ENCODE measurements at places on chromosomes 2 and 18.
A peak's percentile ranks its signal among the peaks of the same experiment; 100 is the strongest.

GRCh38 chr2:46375566-46376125, 78.4 kb downstream of the EPAS1 start:
- no peak for DNase-seq

- DNase-seq: no peak
Observed at GRCh38 chr18:48035556-48035860, 105.0 kb upstream of the SMAD2 start.

DNA sequence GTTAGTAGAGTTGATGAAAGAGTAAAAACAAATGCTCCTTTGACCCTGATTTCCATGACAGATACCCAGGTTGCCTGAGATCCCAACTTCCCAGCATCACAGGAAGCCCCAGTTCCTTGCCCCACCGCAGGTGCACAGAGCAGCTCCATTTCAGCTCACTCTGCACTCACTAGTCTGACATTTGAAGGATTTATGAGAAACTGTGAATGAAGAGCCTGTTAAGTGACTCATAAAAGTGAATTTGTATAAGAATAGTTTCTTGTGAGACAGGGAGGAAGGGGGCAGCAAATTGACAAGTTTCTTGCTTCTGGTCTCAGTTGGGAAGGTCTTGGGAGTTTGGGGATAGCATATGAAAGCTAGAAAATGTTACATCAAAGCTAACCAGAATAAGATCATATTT, 248.7 kb upstream of the ATP5MC3 start:
- no peak for DNase-seq

DNA sequence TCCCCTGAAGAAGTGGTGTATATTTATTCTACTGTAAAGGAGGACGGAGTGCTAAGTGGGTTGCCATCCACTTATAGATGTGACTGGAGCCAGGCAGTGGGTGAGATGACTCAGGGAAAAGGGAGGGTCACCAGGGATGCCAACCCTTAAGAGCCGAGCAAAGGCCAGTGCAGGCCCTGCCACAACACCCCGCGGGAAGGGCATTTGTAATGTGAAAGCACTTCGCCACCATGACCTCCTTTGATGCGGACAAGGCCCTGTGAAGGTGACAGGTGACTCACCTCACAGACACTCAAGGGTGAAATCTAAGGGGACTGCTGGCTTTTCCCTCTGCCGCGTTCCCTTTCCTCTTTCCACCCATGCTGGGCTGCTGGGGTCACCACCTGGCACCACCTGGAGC, 50.2 kb upstream of the MRPL33 start:
- no peak for DNase-seq

DNA sequence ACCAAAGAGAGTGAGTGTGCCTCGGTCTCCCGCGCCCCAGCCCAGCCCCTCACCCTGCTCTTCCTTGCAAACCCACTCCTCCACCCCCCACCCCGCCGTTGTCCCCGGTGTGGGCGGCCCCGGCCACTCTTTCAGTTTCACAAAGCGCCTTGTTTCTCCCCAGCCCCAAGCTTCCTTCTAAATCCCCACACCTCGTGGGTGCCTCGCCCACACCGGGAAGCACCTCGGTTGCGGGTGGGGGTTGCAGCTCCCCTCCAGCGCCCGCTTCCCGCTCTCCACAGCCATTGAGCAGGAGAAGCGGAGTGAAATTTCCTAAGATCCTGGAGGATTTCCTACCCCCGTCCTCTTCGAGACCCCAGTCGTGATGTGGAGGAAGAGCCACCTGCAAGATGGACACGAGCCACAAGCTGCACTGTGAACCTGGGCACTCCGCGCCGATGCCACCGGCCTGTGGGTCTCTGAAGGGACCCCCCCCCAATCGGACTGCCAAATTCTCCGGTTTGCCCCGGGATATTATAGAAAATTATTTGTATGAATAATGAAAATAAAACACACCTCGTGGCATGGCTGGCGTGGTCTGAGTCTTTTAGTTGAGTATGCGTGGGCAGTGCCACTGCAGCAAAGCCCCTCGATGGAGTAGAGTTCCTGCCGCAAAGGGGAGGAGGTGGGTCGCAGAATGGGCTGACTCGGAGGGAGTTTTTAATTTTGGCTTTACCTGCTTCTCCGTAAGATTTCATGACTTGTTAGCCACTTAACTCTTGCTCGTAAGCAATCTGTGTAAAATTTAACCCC, 848 bp downstream of the TMSB10 start:
- no peak for DNase-seq

GRCh38 chr2:218077464-218078216, 8.6 kb downstream of the RUFY4 start:
- DNase-seq: no peak

GRCh38 chr2:224884188-224884587, 158.1 kb downstream of the DOCK10 start:
- peak; percentile 17 for DNase-seq

DNA sequence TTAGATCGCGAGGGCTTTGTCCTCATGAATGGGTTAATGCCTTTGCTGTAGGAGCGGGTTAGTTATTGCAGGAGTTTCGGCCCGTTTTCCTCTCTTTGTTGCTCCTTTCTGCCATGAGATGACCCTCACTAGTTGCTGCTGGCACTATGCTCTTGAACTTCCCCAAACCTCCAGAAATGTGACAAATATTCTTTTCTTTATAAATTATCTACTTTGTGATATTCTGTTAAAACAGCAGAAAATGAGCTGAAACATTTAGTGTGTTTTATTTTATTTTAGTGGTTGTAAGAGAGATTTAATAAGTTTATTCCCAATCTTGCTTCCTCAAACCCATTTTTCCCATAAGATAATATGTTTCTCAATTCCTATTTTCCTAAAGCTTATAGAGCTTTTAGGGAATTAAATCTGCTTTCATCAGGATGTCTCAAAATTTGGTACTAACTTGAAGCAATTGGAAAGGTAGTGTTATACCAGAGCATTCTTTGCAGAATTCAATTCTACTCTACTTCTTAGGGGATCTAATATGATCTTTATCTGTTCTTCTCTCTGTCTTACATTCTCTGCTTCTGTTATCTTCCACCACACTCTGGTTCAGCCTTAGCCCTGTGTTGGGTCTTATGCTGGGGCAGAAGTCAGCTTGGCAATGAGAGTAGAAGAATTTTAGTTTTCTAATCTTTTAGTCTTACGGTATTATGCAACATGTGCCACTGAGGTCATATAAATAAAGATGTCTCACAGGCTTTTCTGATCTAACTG, 23.1 kb downstream of the DDX1 start:
- no peak for DNase-seq

DNA sequence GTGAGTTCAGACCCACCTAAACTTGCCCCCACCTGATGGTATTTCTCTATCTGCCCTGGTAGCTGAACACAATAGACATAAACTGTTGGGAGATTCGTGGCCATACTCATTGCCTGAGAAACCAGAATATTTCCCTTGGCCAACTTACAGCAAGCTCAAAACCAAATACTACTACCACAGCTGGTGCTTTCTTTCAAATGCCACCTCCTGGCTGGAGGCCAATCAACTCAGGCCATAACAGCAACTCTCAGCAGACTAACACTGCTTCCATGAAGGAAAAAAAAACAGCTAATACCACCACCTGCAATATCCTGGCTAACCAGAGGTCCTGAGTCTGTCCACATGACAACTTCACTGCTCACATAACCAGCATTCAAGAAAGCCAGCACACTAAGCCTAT, 373.1 kb downstream of the CMPK2 start:
- DNase-seq: no peak

DNA sequence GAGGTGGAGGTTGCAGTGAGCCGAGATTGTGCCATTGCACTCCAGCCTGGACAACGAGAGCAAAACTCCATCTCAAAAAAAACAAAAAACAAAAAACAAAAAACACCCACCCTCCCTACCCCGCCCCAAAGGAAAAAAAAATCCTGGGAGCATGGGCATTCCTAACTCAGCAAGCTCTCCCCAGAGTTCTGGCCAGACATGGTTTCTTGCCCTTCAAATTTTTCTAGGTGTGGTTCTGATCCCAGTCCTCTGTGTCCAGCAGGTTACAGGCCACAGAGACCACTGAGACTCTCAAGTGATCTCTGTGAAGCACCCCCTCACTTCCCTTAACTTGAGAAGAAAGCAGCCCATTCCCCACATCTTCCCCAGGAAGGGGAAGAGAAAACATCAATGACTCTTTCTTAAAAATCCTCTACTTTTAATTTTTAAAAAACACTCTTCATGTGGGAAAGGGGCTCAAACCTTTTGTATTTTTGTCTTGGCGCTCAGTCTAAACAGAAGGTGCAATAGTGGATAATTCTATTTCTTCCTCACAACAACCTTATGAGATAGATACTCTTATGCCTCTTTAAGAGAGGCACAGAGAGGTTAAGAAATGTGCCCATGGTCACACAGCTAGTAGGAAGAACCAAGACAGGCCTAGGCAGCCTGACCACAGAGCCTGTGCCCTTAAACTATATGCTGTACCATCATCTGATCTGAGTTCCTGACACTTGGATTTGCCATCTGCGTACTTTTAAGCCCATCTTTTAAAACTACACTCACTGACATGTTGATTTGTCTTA, 6.9 kb upstream of the KCNE4 start:
- DNase-seq: no peak

DNA sequence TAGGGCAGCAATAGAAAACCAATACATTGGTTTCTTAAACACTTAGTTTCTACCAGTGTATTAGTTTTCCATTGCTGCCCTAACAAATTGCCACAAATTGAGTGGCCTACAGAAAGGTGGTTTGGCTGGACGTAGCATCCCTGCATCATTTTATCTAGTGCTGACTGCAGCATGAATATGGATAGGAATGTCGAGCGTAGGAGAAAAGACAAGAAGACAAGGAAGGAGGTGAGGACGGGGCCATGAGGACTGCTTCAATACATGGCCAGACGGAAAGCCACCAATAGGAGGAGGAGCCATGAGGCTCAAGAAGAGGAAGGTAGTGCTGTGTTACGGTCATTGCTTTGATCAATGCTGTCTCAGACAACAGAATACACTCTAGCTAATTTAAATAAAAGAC, 154.5 kb upstream of the NDUFV2 start:
- no peak for DNase-seq

GRCh38 chr18:67652288-67652687, 135.8 kb upstream of the DSEL start:
- DNase-seq: no peak

DNA sequence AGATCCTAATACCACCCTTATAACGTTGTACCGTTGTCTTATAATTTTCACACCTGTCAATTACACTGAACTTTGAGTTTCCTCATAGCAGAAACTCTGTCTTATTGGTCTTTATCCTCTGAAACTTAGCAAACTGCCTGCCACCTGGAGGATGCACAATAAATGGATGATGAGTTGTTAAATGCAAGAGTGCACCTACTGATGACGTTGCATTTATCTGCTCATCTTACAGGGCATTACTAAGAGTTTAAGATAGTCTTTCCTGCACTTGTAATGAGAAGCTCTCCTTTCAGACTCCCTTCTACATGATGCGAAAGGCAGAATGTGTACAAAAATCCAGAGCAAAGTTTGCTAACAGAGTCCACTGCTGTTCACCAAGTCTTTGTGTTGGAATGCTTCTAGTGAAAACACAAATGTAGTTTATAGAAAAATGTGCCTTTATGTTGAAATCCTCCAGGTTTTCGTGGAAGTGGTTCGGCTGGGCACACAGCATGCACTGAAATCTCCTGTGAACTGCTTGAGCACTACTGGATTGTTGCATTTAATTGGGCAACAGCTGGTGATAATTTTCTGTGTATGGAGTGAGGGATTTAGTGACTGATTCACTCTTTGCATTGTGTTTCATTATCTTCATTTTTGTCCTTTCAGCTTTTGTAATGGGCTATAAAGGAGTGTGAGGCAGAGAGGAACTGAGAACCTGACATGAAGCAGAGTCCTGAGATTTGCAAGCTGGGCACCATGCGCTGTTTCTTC, 665.8 kb upstream of the ID2 start:
- no peak for DNase-seq

GRCh38 chr2:234457421-234457820, 39.5 kb downstream of the ARL4C start:
- DNase-seq: no peak

GRCh38 chr2:55038428-55038827, 11.8 kb downstream of the RTN4 start:
- DNase-seq: peak; percentile 42

- DNase-seq: no peak
Observed at GRCh38 chr2:72148003-72148836, 558 bp upstream of the CYP26B1 start.

DNA sequence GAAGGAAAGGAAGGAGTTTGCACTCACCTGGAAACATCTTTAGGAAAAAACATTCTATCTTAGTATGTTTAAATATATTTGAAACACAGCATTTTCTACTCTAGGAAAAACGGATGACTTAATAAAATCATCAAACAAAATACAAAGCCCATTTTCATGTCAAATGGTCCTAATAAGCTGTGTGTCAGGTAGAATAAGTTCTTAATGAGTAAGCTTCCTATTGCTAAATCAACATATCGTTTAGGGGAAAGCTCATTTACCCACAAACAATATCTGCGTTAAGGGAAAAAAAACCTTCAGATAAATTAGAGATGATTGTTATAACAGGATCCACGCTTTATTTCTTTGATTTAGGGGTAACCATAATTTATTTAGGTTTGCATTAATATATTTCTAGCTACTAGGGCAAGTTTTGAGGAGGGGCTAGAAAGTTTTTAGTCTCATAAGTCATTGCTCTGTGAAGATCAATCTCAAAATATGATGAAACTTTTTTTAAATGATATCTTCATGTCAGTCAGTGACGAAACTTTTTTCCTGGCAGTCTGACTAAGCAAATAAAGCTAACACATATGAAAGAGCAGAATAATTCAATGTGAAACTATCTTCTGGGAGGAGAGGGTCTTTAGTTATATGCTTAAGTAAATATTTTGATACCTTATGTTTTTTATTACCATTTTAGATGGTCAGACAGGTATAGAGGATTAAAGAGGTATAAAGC, 147.1 kb downstream of the WDSUB1 start:
- no peak for DNase-seq

DNA sequence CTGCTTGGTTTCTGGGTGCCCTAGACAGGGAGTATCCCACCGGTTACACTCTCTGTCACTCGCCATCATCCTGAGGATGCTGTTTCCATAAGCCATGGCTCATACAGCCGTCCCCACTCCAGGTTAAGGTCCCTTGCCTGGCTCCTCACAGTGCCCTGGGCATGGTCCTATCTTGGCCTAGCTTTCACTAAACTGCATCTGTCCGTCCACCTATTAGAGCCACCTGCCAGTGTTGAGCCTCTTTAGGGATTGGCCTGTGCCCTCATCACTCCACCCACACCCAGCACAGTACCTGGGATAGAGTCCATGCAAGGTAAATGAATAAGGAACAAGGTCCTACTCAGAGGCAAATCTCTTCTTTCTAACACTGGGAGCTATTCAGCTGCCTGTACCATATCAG, 320.1 kb downstream of the GBX2 start:
- no peak for DNase-seq

DNA sequence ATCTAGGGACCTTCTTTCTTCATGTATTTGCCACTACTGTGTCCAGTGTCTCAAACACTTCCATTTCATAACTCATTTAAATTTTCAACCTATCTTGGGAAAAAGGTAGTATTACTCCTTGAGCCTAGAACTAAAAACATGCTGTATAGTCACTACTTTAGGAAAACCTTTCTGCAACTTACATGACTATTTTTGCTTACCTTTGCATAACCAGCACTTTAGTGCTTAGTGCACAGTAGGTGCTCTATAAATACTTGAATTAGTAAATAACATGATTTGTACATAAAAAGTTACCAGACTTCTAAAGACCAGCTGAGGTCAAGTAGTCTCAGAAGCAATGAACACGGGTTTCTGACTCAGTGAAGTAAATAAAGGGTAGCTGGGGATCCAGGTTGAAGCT, 62.5 kb upstream of the DTNB start:
- DNase-seq: no peak

GRCh38 chr2:55078956-55079355, 28.7 kb upstream of the RTN4 start:
- no peak for DNase-seq

GRCh38 chr2:102412199-102412598, 10.8 kb upstream of the IL18RAP start:
- no peak for DNase-seq

Measured in GF-D8 (cell line).